ENCODE measurements at places on chromosomes 13 and 19. TPM values are rescaled to one million over a fixed set of nuclear protein-coding genes. Genes with fewer than 3 reads are reported as not detected.

DNA sequence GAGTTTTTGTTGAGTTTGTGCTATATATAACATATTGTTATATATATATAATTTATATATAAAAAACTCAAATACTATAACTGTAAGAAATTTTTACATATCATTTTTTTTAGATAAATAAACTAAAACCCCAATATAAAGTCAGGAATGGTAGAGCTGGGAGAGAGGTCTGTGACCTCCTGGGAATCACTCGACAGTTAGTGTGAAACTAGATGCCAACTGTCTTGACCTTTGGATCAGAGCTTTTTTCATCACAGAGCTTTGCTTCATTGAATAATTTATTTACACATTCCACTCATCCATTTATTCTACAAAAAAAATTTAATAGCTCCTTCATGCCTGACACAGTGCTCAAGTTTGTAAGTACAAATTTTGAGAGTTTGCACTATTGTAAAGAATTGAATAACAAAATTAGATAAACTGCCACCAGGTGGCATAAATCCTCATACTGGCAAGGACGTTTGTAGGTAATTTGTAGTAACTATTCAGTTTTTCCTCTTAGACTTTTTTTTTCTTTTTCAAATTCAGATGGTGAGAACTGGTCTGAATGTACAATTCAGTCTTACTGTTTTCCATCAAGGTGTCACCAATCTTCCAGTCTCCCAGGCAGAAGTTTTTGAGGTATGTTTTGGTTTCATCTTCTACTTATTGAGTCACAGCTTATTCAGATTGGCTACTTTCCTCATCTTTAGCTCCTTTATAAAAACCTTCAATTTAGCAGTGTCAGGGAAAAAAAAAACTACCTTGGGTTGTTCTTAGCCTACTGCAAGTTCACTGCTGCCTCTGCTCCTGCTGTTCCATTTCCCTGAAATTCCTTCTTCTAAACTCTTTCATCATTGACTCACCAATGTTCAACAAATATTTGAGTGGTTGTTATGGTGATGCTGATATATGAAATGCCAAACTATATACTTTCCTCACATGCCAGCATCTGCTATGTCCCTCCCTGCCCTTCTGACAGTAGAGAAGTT, 28.7 kb downstream of the LACC1 start:
- no peak overlapping the region for H3K4me3 ChIP-seq
- H3K36me3 ChIP-seq = no peaks in the 10 kb centered on the region
- H3K27me3 ChIP-seq = no peaks in the 10 kb centered on the region
- peak overlapping the region; percentile 71 for H3K27ac ChIP-seq
- peak; percentile 79 for DNase-seq

DNA sequence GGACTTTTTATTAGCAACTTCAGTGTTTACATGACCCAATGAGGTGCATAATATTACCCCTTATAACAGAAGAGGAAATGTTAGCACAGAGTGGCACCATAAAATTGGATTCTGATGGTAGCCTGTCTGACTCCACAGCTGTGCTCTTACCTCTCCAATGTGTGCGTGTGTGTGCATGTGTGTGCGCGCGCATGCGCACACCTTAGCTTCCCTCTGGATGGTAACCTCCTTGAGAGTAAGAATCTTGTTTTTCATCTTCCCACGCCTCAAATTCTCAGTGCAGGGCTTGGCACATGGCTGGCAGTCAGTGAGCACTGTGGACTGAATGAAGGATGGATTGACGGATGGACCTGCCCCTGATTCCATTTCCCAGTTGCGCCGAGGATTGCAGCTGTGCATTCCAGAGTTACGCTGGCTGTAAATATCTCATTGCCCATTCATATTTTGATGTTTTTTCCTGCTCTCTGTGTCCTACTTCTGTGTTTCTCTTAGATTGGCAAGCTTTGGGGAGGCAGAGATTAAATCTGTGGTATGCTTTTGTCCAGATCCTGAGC, 99.2 kb upstream of the WASF3 start:
- H3K27ac ChIP-seq = no peak overlapping the region
- H3K4me3 ChIP-seq = no peak overlapping the region
- no peaks in the 10 kb centered on the region for H3K36me3 ChIP-seq
- H3K27me3 ChIP-seq = no peaks in the 10 kb centered on the region

DNA sequence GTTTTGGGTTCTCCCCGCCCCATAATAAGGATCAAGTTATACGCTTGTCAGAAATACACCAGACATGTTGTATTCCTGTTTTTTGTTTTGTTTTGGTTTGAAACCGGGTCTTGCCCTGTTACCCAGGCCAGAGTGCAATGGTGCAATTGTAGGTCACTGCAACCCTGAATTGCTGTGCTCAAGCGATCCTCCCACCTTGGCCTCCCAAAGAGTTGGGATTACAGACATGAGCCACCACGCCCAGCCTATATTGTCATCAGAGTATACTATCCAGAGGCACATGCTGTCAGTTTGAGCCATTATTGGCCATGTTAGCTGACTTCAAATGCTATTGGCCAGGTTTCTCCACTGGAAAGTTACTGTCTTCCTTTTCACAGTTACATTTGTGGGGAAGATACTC, 9.8 kb downstream of the SAFB start:
- H3K4me3 ChIP-seq = no peak overlapping the region
- H3K27me3 ChIP-seq = no peaks in the 10 kb centered on the region
- H3K27ac ChIP-seq = no peak overlapping the region
- DNase-seq = no peak
- no peaks in the 10 kb centered on the region for H3K4me1 ChIP-seq

DNA sequence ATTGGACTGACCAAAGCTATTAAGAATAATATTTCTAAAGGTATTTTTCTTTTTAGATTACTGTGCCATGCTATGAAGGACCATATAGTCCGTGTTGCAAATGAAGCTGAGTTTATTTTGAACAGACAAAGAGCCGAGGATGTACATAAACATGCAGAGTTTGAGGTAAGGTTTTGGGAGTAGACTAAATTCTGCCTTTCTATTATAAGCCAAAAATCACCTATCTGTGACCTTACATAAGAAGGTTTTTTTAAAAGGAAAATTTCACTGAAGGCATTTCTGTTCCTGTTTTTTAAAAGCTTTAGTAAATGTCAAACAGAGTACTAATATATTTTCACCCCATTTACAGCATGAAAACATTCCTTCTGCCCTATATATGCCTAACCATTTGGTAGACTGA, 127.4 kb downstream of the MAB21L1 start:
- peaks cover 12% of the 10 kb centered on the region for H3K4me1 ChIP-seq
- H3K27ac ChIP-seq = no peak overlapping the region
- H3K4me3 ChIP-seq = no peak overlapping the region

- no peaks in the 10 kb centered on the region for H3K4me1 ChIP-seq
- no peaks in the 10 kb centered on the region for H3K27me3 ChIP-seq
- no peak for DNase-seq
- H3K27ac ChIP-seq = no peak overlapping the region
- H3K36me3 ChIP-seq = peaks cover 4% of the 10 kb centered on the region
Measured at GRCh38 chr19:38203197-38203596, 20.8 kb downstream of the DPF1 start.

GRCh38 chr13:31234729-31235128, 35.0 kb downstream of the B3GLCT start:
- no peaks in the 10 kb centered on the region for H3K4me1 ChIP-seq
- H3K4me3 ChIP-seq = no peak overlapping the region
- H3K27me3 ChIP-seq = no peaks in the 10 kb centered on the region
- H3K27ac ChIP-seq = no peak overlapping the region
- H3K36me3 ChIP-seq = no peaks in the 10 kb centered on the region

- H3K4me3 ChIP-seq = 0 out of 2 replicates have a peak overlapping the region, but pooled peaks have one; percentile 0
- H3K4me1 ChIP-seq = peaks cover 8% of the 10 kb centered on the region
- peaks cover 9% of the 10 kb centered on the region for H3K36me3 ChIP-seq
- H3K27me3 ChIP-seq = no peaks in the 10 kb centered on the region
- peak overlapping the region; percentile 60 for H3K27ac ChIP-seq
- DNase-seq = no peak
Measured at GRCh38 chr19:23527797-23528196, 132.5 kb upstream of the ZNF91 start.

GRCh38 chr13:108276060-108276459, 6.5 kb downstream of the TNFSF13B start:
- H3K27ac ChIP-seq = no peak overlapping the region
- no peaks in the 10 kb centered on the region for H3K4me1 ChIP-seq
- no peak for DNase-seq
- peaks cover 32% of the 10 kb centered on the region for H3K27me3 ChIP-seq
- no peak overlapping the region for H3K4me3 ChIP-seq
- H3K36me3 ChIP-seq = no peaks in the 10 kb centered on the region

GRCh38 chr13:83943530-83944279, 61.4 kb upstream of the SLITRK1 start:
- no peaks in the 10 kb centered on the region for H3K27me3 ChIP-seq
- H3K4me1 ChIP-seq = no peaks in the 10 kb centered on the region

- no peaks in the 10 kb centered on the region for H3K27me3 ChIP-seq
- peak; percentile 12 for DNase-seq
- peaks cover 13% of the 10 kb centered on the region for H3K4me1 ChIP-seq
- peak overlapping the region; percentile 33 for H3K27ac ChIP-seq
- H3K36me3 ChIP-seq = no peaks in the 10 kb centered on the region
- peak overlapping the region; percentile 78 for H3K4me3 ChIP-seq
Measured at GRCh38 chr19:43618921-43619261, 538 bp downstream of the ZNF428 start.

ASPDH gene
- total RNA-seq = not detected

PALM gene
- total RNA-seq = 10.8 TPM

SHANK1 gene
- total RNA-seq = 0.47 TPM

SPACA4 gene
- not detected for total RNA-seq
